ENCODE measurements at places on chromosomes 2 and 18. TPM values are rescaled to one million over a fixed set of nuclear protein-coding genes. Genes with fewer than 3 reads are reported as not detected.

- no peak for DNase-seq
These were observed 270.0 kb upstream of the FN1 start for GRCh38 chr2:215705771-215706361.

DNA sequence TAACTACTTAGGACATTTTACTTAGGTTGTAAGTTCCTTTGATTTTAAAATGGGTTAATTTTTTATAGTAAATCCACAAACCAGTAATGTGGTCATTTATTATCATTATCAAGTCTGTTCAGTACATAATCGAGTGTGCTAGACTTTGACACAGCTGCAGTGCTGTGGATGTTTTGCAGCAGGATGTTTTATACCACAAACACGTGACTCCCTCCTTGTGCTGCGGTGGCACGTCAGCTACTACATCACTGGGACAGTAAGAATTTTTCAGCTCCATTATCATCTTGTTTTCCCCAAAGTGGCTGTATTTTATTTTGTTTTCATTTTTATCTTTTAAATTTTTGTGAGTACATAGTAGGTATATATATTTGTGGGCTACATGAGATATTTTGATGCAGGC, 70.0 kb downstream of the ATP9B start:
- no peak for DNase-seq

DNA sequence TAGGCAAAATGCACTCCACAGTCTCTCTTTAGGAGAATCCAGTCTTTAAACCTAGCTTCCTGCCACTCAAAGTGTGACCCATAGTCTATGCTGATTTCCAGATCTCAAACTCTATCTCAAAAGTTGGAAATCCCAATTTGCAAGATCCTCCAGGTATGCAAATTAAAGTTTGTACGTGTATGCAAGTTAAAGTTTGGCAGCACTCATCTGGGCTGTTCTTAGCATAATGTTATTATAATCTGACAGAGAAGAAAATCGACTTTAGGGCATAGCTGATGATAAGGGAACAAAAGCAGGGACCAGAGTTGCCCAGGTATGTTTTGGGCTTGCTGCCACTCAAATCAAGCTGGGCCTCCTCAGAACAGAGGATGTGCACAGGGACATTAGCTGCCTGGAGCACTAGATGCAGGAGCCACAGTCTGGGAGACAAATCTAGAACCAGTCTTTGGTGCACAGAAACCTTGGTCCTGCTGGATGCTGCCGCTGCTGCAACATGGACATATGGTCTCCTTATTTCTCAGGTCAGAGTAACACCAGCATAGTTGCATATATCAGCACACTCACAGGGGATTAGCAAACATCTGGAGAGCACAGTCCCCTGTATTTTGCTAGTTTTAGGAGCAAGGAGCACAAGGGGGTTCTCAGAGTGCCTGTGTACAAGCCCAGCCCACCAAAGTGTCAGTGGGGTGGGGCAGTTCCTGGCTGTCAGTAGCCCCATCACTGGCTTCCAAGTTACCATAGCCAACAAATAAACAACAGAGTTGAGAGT, 242.6 kb downstream of the TTC32 start:
- DNase-seq: no peak

DNA sequence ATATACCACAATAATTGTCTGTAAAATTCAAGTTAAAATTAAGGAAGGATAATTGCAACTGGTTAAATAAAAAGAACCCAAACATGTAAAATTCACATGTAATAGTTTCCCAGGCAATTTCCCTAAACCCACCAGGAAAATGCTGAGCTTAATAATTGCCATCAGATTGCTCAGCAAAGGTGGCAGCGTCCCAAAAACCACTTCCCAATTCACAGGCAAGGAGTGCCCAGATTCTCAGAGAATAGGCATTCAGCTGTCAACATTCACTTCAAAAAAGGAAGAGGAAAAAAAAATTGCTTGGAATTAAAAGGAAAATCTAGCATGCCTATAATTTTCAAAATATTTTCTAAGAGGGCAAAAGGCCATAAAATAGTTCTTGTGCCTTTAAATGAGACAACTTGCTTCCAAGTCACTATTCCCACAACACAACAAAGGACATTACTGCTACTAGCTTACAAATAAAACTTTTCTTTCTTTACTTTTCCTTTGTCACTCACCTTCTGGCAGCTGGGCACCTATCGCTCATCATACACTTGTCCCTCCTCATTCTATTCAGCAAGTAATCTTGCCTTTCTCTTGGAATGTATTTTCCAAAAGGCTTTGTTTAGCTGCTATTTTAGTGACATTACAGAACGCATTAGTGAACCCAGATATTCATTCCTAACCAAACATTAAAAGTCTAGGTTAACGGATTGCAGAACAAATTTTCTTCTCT, 15.2 kb downstream of the SRBD1 start:
- peak; percentile 90 for DNase-seq

- peak; percentile 85 for DNase-seq
These were observed 41.3 kb downstream of the PDCL3 start for GRCh38 chr2:100603948-100604633.

CENPA gene
- total RNA-seq: 5.7 TPM

TTN gene
- not detected for total RNA-seq

MYL12B gene
- 608 TPM for total RNA-seq

Data from GM23248 (cell line).